RPMI7951 (cell line): ENCODE measurements at places on chromosomes 7 and 10. TPM values are rescaled to one million over a fixed set of nuclear protein-coding genes. Genes with fewer than 3 reads are reported as not detected.

DCLRE1A gene
- 9.2 and 10.1 TPM in 2 replicates for total RNA-seq

CFAP70 gene
- total RNA-seq, result 0.12 TPM in 1 of 2 replicates, not detected in the other

RAPGEF5 gene
- 2.9 and 3.6 TPM in 2 replicates for total RNA-seq

TMEM196 gene
- total RNA-seq, result not detected in 2 replicates

ICA1 gene
- total RNA-seq, result 0.24 and 0.49 TPM in 2 replicates

SCART1 gene
- total RNA-seq, result 0.10 and 0.24 TPM in 2 replicates

OR2A1 gene
- total RNA-seq, result 0.20 and 1.7 TPM in 2 replicates

TCAF2 gene
- 3.6 and 4.2 TPM in 2 replicates for total RNA-seq
